Stimulated activated naive CD8-positive, alpha-beta T cell treated with anti-CD3 and anti-CD28 coated beads, Interleukin-15, Interleukin-2, amounts not matched to agents 100 U/mL and 50 U/mL, for 24 hours (primary cell): ENCODE measurements at places on chromosomes 1 and 21.

DNA sequence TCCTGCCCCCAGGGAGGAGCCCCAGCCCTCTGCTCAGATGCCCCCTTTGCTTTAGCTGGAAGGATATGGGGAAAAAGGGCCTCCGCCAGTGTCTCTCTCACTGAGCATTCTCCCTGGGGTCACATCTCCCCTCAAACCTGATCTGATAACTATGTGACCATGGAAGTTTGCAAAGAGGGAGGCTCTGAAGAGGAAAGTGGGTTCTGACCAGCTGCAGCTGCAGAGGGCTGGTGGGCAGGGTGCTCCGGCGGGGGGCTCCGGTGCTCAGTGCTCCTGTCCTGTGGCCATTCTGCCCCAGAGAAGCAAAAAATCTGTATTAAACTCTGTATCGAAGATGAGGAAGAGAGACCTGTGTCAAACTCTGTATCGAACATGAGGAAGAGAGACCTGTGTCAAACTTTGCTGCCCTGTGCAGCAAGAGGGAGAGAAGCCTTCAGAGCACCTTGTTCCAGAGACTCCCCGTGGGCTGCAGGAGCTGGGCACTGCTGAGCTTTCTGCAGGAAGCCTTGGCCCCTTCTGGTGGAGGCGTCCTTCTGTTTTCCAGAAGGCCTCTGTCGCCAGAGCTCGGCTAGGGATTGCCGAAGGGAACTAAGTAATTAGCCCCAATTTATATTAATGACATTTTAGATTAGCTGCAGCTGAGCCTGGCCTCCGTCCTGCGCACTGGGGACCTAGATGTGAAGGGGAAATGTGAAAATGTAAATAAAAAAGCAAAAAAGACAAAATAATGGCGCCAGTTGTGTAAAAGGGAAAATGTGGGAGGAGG lies 186.2 kb upstream of the C1orf174 start:
- DNase-seq: no peak

DNA sequence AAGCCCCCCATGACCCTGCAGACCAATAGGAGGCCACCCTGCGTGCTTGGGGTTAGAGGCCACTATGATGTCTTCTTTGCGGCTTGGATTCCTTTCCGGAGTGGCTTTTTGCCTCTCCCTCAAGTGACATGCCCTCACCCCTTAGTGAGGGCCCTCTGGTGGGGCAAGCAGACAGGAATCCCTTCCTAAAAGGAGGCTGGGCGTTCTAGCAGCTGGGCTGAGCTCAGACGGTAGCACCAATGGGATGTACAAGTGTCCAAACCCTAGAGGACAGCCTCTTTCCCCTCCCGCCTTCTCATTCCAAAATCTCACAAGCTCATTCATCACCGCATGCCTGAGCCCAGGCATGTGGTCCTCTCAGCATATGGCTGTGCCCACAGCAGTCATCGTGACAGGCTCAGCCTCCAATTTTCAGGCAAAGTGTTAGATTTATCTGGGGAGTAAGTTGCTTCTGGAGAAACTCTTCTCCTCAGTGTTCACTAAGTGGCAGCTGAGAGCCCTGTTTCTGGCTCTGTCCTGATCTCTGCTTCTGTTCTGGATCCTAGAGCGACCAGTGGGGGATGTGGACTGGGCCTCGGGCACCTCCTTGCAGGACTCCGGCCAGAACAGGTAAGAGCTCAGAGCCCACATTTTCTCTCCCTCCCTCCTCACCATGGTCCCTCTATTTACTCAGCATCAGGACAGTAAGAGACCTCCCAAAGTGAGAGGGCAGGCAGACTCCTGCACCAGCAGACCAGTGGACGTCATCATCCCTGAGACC lies 4.8 kb downstream of the KIAA1614 start:
- no peak for DNase-seq

GRCh38 chr1:35386290-35386689 lies 117.8 kb downstream of the ZMYM4 start:
- no peak for DNase-seq

DNA sequence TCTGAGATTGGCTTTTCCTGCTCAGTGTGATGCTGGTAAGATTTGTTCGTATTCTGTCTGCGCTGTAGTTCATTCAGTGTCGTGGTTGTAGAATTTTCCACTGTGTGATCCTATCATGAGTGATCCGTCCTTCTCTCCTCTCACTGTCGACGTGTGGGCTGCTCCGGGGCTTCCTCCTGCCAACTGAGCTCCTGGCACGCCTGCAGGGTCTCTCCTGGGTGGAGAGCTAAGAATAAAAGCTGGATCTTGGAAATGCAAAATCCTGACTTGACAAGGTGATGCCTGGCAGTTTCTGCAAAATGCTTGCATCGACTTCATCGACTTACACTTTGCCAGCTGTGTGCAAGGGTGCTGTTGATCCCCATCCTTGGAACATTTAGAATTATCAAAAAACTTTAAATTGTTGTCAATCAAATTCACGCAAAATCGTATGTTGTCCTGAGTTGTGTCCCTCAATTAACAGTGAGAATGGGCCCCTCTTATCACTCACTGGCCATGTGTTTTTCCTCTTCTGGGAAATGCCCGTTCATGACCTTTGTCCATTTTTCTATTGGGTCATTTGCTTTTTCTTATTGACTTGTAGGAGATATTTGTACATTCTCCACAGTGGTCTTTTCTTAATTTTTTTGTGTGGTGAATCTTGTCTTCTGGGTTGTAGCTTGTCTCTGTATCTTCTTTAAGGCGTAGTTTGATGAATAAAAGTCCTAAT lies 125.5 kb downstream of the CRYAA start:
- no peak for DNase-seq

DNA sequence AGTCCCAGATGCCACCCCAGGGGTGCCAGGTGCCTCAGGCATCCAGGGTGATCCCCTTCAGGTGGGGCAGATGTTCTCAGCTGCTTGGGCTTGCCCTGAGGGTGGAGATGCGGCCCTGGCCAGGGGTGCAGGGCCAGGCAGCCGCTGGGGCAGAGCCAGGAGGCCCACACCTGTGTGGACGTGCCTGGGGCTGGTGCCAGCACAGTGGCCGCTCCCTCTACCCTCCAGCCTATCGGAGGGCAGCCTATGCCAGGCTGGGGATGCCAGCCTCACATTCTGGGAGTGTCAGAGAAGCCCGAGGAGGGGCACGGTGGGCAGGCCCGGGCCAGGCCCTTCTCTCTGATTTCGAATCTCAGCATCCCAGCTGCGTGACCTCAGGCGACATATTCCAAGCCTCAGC lies 96.5 kb upstream of the WNT4 start:
- no peak for DNase-seq

DNA sequence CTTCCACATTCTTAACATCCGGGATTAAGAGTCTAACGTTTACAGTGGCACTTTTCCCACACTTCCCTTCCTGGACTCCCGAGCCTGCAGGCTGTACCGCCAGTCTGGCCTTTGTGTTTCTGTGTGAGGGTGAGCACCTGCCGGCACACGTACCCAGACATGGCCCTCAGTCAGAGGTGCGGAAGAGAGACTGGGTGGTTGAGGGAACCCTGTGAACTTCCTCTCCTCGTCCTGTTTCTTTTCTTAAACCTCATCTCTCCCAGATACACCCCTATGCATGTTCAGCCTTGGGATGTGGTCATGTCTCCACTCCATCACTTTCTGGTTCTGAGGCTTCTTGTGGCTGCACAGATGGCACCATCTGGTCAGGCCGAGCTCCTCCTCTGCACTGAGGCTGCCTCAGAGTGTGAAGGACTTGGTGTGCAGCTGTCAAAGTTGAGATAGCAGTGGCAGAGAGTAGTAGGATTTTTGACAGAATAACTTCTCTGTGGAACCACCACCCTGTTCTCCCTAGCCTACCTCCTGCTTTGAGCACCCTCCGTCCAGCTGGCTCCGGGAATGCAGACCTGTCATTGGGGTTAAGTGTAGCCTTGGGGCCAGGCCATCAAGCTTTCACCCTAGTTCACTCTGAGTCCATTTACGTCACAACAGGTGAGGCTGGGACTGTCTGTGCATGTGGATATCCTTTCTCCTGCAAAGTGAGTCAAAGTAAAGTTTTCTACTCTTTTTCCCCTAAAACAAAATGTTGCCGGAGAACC lies 31.4 kb downstream of the VASH2 start:
- DNase-seq: no peak

DNA sequence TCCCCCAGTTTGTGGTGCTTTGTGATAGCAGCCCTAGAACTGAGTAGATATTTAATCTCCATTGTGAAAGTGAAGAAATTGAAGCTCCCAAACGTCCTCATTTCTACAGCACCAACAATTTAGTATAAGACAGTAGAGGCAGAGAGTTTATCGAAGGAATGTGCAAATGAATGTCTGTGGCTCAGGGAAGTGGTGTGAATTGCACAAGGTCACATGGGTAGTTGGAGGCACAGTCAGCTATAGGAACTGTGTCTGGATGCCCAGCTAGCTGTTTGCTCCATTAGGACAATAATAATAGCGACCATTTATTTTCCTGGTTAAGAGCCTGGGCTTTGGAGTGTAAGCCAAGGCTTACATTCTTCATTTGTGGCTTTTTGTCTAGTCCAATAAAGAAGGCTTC lies 144.4 kb upstream of the USP24 start:
- no peak for DNase-seq

DNA sequence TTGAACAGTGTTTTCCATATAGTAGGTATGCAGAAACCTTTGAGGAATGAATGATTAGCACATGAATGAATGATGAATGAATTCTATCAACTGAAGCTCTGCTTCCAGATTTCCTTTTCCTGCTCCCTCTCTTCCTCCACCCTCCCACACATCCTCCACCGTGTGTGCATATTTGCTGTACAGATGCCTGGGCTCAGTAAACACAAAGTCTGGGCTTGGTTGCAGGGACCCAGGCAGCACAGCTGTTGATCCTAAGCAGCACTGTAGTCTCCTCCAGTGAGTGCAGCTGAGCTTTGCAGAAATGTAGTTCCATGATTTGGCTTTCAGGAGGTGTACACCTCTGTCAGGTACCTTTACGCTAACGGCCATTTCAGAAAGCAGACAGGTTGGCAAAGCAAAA lies 611.7 kb downstream of the NUF2 start:
- no peak for DNase-seq

DNA sequence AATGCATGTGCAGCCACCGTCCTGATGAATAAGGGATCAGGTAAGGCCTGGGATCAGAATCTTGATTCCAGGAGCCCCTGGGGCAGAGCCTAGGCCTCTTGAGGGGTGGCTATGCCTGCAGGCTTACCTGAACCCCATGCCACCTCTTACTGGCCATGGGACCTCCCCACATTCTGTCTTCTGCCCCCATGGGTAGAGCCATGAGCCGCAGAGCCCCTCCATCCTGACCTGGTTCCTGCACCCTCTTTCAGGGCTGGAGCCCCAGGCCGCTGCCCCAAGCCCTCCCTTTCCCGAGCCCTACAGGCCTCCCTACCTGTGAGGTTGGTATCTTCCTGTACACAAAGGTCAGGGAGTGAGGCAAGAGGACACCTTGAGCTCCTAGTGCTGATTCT lies 120.8 kb downstream of the DMRTB1 start:
- DNase-seq: no peak

- DNase-seq: no peak
Observed at GRCh38 chr1:217067642-217068041, 344.4 kb upstream of the ESRRG start.

DNA sequence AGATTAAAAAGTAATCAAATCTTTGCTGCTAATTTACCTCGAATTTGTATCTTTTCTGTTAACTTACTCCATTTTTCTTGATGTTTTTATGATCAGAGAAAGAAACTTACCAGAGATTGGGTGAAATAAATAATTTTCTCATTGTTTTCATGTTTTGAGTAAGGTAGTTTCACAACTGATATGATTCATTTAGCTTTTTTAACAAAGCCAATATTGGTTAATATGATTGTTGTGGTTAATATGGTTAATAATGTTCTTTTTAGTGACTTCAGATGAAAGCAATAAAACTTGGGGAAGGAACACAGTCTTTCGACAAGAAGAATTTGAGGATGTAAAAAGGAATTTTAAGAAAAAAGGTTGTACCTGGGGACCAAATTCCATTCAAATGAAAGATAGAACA lies 48.1 kb downstream of the MAP3K21 start:
- no peak for DNase-seq

DNA sequence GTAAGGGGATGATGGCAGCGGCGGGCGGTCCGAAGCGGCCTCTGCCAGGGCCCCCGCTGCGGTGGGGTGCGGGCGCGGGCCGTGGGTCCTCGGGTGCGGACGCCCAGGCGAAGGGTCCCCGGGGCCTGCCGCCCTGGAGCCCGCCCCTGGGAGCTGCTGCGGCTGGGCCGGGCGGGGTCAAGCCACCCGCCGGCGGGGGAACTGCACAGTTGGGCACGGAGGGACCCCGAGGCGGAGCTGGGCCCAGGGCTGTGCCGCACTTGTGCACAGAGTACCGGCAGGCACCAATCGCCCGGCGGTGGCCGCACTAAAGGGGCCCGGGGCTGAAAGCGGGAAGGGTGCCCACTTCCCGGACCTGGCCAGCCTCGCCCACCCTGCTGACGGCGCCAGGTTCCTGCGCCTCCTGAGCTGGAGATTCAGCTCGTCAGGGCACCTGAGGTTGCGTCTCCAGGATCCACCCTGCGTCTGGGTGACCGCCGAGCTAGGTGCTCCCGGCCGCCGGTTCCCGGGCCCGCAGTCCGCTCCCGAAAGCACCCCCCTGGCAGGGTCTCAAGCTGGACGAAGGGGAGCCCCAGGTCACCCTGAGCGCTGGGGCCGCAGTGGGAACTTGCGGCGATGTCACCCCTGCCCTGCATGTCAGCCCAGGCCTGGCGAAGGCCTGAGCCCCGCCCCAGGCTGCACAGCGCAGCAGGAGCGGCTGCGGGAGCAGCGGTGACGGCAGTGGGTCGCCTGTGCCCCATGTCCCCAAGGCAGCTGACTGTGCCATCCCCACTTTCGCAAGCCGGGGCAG lies 56.7 kb upstream of the ETV3 start:
- no peak for DNase-seq

DNA sequence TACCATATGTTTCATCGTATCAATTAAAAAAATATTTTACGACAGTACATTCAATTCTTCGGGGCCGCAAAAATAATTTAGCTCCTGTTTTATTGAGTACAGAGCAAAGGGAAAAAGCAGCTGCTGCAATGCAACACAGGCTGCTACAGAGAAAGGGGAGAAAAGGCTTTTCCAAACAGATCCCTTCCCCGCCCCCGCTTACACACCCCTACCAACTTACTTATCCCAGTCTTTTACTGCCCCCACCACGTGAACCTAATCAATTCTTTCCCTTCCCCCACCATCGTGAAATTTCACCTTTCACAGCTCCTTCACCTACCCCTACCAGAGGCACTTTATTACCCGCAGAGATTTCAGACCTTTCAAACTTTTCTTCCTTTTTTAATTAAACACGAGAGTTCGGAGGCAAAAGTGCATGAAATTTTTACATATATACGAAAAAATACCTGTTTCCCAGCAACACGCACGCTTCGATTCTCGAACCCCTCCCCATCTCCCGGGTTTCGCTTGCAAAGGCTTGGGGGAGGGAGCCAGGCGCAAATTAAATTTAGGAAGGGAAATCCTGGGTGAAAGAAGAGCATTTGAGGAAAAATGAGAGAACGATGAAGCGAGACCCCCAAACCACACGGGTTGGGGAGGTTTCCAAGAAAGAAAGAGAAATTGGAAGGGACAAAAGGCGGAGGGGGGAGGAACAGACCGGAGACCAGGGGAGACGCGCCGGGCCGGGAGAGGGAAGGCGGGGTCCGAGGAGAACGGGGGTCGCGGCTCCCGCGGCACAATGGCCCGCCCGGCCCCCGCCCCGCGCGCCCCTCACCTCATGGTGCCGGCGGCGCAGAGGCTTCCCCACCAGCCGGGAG lies 823 bp downstream of the ENAH start:
- DNase-seq: no peak

GRCh38 chr21:42892582-42892930 lies 553 bp upstream of the NDUFV3 start:
- DNase-seq: no peak
